ENCODE measurements at places on chromosomes 11 and 22. TPM values are rescaled to one million over a fixed set of nuclear protein-coding genes. Genes with fewer than 3 reads are reported as not detected.

The OR6A2 gene
- total RNA-seq, result 0.25 TPM

DNA sequence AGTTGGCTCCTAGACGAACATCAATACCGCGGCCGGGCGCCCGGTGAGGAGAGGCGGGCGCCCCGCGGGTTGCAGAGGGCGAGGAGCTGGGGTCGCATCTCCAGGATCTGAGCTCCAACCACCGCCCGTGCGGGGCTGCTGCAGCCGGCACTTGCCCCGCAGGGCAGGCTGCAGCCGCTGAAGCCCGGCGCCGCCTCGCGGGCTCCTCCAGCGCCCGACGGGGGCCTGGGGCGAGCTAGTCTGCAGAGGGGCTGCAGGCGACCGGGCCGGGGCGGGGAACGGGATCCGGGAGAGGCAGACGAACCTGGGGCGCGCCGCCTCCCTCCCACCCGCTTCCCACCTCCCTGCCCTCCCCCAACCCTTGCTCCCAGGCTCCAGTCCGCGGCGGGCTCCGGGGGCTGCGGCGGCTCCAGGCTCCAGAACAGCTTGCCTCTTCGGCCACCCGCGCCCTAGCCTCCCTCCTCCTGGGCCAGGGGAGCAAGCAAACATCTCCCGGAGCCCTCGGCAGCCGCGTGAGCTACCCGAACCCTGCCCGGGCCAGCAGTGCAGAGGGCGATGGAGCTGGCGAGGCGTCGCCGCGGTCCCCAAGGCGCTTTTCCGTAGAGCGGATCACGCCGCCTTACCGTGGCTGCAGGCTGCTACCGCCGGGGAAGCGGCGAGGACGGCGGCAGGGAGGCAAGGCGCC, 802 bp downstream of the TENM4 start:
- no peak for DNase-seq

The NXPE1 gene
- total RNA-seq, result not detected

DNA sequence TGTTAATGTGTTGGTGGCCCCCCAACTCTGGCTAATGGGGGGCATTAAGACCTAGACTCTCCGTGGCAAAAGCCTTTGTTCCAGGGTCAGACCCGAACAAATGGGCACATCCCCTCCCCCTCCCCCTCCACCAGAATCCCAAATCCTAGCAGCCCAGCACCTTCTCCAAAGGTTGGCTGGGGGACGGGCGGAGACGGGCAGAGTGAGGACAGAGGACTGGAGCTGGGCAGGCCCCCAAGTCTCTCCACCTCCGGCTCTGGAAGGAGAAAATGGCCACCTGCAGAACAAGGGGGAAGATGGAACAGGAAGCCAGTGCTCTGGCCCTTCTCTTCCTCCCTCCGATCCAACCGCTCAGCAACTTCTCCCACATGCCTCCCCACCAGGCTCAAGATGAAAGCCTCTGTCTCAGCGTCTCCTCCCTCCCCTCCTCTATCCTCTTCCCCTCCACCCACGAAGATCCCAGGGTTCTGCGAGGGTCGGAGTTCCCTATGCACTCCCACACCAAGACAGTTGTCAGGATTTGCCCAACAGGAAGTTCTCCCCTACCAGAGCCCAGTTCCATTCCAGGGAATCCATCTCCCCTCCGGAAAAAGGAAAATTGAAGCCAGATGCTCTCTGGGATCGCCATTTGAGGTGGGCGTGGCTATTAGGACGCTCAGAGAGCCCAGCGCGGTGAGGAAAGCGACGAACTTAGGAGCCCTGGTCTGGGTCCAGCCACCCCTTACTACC, 20.1 kb downstream of the ADA2 start:
- DNase-seq, result no peak

DNA sequence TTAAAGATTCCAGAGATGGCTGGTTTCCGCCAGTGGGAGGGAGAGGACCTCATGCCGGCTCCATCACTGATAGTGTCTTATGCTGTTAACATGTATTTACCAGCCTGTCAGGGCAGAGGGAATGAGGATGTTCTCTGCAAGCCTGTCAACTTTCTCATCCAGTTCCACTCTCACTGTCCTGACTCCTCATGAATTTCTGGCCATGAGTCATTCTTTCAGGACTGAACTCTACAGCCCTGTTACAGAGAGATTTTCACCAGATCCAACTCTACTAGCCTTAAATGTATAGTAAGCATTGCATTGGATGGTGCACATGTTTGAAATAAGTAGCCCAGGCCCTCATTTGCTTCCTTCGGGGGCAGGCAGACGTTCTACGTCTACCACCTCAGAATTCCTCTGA, 387.7 kb downstream of the TMEM135 start:
- DNase-seq, result no peak

The SUSD2 gene
- total RNA-seq, result 0.26 TPM

The GRK2 gene
- total RNA-seq, result 37.7 TPM

GRCh38 chr22:38129021-38129420, 18.5 kb upstream of the BAIAP2L2 start:
- DNase-seq, result no peak

The MCM5 gene
- 60.5 TPM for total RNA-seq

DNA sequence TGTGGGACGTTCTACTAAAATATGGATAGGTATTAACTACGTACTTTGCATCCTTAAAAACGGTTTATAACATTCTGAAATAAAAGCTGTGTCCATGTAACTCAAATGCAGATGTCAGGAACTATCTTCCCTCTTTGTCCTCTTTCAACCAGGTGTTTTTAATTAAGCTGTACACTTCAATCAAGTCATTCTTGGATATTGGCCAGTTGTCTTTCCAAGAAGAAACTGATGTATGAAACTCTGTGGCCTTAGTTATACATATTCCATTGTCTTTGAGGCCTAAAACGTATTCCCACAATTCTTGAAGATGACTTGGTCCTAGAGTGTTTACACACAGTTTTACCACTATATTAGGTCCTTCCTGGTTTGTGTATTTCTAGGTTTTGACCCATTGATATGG, 249.0 kb upstream of the CNTN5 start:
- DNase-seq, result no peak

The ACR gene
- total RNA-seq, result under 0.01 TPM

DNA sequence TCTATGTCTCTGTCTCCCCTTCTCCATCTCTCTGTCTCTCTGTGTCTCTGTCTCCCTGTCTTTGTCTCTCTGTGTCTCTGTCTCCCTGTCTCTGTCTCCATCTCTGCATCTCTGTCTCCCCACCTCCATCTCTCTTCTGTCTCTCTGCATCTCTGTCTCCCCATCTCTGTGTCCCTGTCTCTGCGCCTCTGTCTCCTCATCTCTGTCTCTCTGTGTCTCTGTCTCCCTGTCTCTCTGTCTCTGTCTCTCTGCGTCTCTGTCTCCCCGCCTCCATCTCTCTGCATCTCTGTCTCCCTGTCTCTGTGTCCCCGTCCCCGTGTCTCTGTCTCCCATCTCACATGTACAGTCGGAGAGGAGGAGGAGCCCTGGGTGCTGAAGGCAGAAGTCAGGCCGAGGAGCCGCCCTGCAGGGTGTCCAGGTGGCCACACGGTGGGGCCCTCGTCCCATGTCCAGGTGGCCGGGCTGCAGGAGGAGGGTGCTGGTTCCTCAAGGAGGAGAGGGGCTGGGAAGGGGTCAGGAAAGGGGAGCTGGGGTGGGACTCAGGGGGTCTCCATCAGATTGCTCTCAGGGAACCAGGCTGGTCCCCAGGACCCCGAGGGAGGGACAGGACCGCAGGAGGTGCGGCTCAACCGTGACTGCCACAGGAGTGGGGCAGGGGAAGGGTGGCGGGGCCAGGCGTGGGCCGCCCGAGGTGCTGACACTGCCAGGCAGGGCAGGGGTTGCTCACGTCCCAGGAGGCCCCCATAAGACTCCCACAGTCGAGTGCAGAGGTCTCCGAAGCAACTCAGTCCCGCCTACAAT, 25.6 kb upstream of the TH start:
- no peak for DNase-seq

The HMOX1 gene
- total RNA-seq, result 57.3 TPM

Data from dermis microvascular lymphatic vessel endothelial cell (primary cell).